ENCODE measurements at places on chromosomes 7 and 10.

DNA sequence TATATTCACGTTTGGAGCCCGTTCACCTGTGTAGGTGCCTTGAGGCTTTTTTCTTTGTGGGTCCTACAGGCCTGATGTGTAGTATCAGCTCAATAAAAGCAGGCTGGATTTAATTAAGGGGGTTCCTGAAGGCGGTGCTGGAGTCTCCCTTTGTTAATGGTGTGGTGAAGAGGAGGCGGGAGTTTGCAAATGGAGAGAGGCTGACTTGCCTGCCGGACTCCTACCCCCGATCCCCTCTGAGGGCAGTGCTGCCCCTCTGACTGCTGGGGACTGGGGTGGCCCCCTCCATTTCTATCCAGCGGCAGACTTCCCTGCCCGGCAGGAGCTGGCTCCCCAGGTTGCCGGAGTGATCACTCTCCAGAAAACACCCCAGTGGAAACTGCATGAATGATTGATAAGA is 45.1 kb downstream of the ZMIZ1 start:
- no peak for DNase-seq

- DNase-seq = peak; percentile 86
These were observed 49.3 kb downstream of the FBXL13 start for GRCh38 chr7:103025341-103025740.

DNA sequence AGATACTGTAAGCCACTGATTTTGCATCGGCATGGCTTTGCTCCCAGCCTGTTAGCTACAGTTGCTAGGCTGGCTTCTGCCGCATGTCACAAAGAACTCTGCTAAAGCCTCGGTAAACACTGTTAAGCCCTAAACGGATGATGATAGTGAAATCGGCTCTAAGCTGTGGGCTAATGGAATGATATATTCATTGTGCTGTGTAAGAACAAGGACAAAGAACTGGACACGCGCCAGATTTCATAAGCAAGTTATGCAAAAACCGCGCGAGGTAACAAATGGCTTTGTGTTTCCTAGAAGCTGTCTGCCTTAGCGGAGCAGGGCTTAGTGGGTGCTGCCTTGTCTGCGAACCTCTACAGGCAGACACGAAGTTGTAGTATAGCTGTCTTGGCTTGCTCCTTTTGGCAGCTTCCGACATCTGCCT is 331.3 kb upstream of the COBL start:
- no peak for DNase-seq

DNA sequence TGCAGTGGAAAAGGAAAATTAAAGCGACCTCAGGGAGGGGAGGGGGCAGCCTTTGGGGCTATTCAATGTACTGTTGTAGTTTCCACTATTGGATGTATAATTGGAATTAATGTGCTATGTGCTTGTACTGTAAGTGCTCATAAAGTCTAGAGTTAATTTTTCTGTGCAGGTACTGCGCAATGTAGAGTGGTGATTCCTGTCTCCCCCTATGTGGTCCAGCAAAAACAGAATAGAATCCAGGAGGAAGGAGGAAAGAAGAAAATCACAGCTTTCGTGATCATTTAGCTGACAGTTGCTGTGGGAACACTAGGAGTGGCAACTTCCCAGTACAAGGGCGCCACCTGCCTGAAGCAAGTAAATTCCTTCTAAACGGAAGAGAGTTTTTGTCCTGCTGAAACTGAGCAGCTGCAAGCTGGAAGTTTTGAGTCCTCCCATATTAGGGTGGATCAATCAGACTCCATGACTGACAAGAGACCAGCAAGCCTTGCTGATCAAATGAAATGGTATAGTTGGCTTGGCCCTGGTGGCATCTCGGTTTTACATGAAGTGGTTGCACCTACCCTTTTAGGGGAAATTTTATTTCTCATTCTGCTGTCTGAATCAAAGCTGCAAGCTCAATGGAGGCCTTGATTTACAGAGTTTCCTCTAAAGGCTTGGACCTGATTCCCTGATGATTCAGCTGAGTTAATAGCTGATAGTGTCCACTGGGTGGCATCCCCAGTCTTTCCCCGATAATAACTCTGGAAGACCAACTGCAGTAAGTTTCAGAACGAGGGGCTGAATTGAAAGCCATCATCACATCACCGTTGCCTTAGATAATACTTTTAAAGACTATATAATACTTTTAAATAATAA is 299.8 kb downstream of the HGF start:
- DNase-seq = peak; percentile 71

DNA sequence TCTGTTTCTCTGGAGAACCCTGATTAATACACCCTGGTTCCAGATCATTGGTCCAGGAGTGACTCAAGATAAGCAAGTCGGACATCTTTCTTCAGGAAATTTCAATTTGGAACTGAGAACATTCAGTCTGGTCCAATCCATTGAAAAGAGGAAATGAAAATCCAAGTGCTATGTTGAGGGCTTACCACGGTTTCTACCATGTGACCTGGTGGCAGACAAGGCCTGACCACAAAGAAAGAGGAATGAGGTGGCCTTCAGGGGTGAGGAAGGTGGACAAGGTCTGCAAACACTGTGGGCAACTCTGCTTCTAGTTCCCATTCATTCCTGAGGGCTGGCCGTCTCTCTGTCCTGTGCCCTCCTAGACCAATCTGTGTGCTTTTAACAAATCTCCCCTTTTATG is 149.2 kb upstream of the GHITM start:
- peak; percentile 78 for DNase-seq

- no peak for DNase-seq
These were observed 2.6 kb upstream of the MBL2 start for GRCh38 chr10:52775132-52775647.

GRCh38 chr10:96646751-96647166 is 59.9 kb upstream of the TM9SF3 start:
- DNase-seq = peak; percentile 59

DNA sequence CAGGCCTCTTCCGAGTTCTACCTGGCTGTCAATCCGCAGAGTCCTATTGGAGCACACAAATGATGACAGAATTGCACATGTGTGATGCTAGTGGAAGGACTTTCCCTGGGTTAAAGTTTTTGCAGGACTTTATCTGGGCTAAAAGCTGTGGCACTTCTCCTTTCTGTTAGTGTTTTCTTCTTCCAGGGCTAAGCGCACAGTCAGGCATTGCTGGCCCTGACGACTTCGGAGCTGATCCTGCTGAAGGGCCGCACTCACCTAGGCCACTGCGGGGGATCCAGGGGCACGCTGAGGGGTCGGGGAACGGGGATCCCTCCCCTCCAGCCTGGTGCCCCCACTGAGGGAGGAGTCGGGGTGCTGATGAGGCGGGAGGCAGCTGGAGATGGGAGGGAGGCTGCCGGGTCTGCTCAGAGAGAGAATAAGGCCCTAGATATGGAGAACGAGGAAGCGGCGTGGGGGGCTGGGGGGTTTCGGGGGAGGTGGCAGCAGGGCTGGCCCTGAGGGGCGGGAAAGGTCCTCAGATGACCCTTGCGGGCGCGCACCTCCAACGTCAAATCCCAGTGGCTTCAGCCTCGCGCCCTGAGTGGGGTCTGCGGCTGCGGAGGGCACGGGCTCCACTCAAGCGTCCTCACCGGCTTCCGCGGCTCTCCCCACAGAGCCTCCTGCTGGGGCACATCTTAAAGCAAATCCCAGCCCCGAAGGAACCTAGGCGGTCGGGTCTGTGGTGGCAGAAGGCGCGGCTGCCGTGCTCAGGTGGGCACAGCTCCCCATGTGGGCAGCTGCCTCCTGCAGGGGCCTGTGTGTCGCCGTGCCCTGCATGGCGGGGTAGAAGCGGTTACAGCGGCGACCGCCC is 30.9 kb downstream of the AGR3 start:
- no peak for DNase-seq

GRCh38 chr7:121140790-121141189 is 152.3 kb downstream of the CPED1 start:
- no peak for DNase-seq

DNA sequence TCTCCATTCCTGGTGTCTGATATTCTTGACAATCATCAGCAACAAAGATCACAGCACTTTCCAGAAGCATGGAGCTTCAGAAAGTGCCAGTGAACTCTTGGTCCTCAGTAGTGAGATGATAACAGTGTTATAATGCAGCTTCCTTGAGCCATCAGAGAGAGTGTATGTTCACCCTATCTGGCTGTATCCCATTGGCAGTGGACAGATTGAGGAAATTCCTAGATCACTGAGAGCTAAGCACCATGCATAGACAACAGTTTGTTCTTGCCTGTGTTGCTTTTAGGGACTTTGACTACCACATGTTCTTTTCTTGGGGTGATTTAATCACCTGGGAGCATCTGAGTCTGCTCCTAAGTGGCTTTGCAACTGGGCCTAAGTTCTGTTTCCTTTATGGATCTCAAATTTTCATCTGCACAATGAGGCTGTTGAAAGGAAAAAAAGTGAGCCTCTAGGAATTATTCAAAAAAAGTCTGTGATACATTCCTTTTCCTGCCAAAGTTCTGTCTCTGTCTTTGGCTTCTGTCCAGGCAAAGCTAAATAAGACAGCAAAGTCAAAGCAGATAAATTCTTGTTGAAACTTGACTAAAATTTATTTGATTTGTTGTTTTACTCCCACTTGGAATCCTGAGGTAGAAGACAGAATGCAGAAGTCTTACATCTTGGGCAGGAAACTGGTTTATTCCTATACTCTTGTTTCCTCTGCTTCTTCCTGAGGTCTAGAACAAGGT is 14.5 kb upstream of the ZNF282 start:
- no peak for DNase-seq

DNA sequence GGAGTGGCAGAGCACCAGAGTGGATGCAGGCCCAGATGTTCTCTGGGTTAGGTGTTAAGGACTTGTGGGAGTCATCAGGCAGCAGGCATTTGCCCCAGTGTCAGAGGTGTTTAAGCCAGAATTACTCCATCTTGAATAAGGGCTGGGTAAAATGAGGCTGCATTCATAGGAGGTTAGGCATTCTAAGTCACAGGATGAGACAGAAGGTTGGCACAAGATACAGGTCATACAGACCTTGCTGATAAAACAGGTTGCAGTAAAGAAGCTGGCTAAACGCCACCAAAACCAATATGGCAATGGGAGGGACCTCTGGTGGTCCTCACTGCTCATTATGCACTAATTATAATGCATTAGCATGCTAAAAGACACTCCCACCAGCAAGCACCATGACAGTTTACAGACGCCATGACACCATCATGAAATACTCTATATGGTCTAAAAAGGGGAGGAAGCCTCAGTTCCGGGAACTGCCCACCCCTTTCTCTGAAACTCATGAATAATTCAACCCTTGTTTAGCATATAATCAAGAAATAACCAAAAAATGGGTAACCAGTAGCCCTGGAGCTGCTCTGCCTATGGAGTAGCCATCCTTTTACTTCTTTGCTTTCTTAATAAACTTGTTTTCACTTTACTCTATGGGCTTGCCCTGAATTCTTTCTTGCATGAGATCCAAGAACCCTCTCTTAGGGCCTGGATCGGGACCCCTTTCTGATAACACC is 882 bp upstream of the LRRC61 start:
- no peak for DNase-seq

DNA sequence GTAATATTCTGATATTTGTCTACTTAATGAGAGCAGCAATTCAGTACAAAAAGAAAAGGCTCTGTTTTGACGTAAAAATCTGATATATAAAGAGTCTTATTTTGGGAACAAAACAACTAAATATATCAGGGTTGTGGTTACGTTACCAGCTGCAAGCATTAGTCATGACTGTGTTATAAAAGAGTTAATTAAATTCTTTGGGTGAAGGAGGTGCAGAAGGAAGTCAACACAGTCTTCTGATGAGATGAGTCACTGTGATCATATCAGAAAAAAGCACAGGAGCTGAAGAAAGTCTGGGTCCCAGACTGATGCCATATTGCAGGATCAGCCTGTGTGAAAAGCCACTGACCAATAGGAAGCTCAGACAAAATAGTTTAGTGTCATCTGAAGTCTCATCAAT is 234.3 kb upstream of the TEX47 start:
- peak; percentile 60 for DNase-seq

DNA sequence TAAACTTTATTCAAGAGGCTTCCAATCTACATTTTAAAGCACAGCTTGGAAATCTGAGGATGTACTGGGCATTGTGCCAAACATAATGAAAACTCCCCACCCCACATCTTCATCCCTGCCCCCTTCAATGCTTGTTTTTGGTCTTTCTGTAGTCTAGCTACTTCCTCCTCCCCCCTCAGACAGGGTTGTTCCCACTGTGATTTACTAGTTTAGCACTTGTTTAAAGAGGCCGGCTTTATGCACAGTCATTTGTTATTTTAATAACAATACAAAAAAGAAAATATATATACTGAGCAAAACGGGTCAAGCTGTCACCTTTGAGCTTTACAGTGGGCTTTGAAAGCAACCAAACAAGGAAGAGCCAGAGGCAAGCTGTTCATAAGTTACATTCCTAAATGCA is 132.6 kb downstream of the CHRM2 start:
- no peak for DNase-seq

- no peak for DNase-seq
These were observed 130.4 kb downstream of the PRKG1 start for GRCh38 chr10:51204701-51205100.

DNA sequence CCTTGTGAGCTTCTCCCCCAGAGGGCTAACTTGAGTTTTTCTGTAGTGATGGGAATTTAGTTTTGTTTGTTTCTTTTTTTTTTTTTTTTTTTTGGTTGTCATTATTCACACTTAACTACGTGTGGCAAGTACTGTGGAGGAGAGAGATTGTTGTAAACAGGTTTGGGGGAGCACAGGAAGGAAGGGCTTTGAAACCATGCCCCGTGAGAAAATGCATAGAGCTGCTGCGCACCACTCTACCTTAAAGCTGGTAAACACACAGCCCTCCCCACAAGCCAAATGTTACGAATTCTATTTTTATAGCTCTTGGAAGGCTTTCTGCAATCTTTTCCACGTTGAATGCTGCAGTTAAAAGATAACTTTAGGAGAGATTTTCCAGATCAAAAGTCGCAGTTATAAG is 76.2 kb downstream of the ZNF22 start:
- no peak for DNase-seq

DNA sequence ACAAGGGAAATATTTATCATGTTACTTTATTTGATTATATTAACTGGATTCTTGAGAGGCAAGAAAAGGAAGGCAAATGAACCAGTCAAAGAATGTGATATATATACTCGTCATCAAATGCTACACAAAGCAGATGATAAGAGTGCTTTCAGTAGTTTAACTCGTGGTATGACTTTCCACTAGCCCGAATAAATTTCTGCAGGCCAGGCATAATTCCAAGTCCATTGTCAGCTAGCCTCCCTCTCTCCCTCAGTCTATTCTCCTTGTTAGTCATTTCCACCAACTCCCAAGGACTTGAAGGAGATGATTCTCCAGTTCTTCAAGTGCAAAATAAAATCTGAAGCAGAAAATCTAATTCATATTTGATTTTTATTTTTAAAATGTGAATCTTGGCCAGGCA is 190.5 kb downstream of the GLI3 start:
- no peak for DNase-seq

DNA sequence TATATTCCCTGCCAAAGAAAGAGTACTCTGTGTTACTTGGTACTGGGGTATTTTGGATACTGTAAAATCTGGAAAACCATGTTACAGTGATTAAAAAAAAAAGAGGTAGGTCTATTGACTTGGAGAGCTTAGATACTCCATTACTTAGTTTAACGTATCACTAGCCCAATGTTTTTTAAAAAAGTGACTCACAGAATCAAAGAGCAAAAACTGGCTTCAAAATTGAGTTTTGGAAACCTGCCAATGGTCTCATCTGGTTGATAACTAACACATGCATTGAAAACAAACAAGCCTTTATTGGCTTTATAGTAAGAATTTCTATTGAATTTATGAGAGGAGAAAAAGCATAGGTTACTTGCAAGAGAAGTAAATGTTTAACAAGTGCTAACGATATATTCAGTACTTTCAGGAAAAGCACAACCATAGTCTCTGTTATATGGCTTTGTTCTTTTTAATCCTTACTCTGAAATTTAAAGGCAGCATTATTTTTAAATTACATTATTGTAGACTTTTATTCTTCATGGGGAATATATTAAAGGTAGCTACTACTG is 563.3 kb upstream of the SORCS1 start:
- DNase-seq = no peak

- DNase-seq = no peak
These were observed 291.2 kb downstream of the POM121L12 start for GRCh38 chr7:53326634-53327033.

Data from NB4 (cell line).